ENCODE measurements at places on chromosomes 3 and 15.

DNA sequence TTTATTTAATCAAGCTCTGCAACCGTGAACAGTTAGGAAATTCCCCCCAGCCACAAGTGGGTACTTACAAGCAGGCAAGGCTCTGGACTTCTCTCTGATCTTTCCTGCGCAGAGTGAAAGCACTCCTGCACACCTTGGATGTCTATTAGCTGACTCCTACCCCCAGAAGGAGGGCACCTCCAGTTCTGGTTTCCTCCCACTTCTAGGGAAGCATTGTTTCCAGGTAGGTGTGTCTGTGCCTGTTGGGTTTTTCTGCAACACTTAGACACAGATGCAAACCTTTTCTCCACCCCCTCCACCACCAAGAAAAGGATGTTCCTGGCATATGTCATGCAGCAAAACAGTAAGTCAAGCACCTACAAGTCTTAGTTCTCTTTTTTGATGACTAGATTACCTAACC lies at the start of gene ZBED2:
Gene ZBED2, minus strand, starts transcription at position 115 of the 400 bp plus-strand sequence. CDS start 1,145 bp downstream, outside the sequence.
- DNase-seq, result no peak

- DNase-seq, result no peak
These were observed 2.4 kb downstream of the PARP3 start for GRCh38 chr3:51944451-51945021.

- DNase-seq, result no peak
These were observed 109.0 kb downstream of the FRMD4B start for GRCh38 chr3:69276884-69277283.

DNA sequence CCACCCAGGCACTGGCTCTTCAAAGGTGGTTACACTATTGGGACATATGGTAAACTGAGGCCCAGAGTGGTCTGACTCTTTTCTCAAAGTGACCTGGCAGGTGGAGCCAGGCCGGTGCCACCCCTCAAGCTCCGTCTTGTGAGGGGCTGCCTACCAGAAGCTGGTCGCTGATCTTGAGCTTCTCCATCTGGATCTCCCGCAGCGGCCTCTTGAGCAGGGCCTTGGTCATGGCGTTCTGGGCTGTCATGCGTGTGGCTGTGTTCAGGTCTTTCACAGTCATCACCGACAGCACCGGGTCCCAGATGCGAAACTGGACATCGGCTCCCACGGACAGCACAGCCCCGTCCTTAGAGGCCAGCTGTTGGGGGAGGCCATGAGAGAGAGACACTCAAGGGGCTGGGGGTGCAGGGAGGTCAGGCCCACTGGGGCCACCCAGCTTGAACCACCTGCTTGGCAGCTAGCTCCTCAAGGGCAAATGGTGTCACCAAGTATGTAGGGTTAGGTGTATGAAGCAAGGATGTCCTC lies 3.6 kb downstream of the STOML1 start:
- no peak for DNase-seq

DNA sequence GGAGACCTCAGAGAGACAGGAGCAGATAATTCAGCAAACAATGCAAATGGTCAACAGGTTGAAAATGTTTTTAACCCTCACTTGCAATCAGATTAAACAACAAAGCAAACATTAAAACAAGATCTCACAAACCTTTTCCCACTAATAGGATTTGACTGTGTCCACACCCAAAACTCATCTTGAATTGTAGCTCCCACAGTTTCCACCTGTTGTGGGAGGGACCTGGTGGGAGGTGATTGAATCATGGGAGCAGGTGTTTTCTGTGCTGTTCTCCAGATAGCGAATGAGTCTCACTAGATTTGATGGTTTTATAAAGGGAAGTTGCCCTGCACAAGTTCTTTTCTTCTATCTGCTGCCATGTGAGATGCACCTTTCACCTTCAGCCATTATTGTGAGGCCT lies 1.3 kb upstream of the LYSMD4 start:
- DNase-seq, result no peak

GRCh38 chr3:177367788-177368187 lies 170.5 kb upstream of the TBL1XR1 start:
- DNase-seq, result no peak

- no peak for DNase-seq
These were observed 204.8 kb downstream of the MAGI1 start for GRCh38 chr3:65833761-65834505.

DNA sequence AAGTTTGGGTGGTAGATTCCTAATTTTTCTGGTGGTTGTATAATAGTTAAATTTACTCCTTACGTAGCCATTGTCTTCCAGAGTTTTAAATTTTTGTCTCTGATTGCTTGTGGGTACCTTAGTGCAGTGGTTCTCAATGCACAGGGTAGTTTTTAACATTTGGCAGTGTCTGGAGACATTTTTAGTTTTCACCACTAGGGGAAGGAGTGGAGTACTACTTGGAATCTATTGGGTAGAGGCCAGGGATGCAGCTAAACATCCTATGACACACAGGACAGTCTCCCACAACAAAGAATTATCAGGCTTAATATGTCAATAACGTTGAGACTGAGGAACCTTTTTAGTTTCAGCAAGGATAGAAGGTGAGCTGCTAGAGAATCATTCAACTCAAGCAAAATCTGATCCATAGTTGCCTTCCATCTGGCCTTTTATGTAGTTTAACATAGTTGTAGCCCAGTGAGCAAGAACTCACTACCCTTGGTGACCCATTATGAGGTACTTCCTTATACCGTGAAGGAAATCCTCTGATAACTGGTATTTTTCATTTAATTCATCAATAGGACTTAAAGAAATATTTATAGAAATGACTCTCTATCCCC lies 8.6 kb upstream of the STX19 start:
- no peak for DNase-seq

GRCh38 chr15:43748376-43748775 lies 2.1 kb downstream of the PDIA3 start:
- DNase-seq, result no peak

DNA sequence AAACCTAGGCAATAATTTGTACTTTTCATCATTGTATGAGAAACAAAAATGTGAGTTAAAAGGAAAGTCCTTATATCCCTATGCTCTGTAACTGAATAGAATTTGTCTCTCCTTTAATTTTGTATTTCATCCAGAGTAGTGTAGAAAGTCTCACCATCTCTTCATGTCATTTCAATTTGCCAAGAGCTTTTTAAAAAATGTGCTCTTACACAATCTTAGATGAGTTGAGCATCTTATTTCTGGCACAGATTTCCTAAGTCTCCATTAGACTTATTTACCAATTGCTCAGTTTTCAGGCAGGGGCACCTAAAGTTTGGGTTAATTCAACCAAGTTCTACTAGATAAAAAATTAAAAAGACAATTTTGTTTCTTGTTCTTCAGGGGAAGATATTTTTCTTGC lies 201.5 kb upstream of the RBMS3 start:
- no peak for DNase-seq

DNA sequence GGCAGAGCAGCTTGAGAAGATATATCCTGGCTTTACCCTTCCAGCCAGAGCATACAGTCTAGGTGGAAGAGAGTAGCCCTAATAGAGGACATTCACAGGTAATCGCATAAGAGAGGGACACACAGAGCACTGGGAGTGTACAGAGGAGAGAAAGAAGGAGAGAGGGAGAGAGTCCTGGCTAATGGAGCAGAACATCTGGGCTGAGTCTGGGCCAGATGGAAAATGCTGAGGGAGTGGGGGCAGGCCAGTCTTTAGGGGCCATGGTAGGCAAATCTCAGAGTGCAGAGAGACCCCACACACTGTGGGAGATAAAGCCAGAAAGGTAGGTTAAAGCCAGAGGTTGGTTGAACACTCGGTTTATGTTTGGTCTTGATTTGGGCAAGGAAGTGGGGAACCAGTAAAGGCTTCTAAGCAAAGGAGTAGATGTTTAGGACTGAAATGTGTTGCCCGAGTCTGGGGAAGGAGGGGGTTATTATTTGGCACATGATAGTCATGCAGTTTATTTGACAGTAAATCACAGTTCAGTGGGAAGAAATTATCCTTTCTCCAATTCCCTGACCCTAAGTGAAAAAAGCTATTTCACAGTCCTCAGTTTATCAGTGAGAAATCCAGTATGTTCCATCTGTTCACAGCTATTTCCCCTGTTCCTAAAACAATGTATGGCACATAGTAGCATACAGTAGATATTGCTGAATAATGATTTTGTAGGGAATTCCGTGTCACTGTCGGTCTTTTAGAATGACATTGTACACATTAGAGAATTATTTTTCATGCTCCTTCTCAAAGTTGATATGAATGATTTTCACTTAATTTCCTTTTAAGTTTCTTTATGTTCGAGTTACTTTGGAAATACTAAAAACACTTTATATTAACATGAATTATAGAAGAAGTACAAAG lies 45.7 kb downstream of the PDHB start:
- DNase-seq, result no peak

- no peak for DNase-seq
These were observed 1.1 kb downstream of the TFDP2 start for GRCh38 chr3:142148044-142148791.

DNA sequence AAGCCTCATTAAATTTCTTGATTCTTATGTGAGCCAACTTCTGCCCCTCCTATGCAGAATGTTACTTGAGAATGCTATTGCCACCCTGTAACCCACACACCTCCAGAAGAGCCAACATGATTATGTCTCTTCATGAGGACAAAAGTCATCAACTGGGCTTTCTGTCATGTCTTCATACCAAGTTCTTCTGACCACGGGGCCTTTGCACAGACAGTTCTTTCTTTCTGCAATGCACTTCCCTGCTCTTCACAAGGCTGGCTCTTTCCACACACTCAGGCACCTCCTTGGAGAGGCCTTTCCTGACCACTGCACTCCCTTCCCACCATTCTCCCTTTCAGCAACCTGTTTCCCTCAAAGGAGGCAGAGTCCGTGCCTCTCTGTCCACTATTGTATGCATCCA lies 107.9 kb upstream of the NR2E3 start:
- no peak for DNase-seq

DNA sequence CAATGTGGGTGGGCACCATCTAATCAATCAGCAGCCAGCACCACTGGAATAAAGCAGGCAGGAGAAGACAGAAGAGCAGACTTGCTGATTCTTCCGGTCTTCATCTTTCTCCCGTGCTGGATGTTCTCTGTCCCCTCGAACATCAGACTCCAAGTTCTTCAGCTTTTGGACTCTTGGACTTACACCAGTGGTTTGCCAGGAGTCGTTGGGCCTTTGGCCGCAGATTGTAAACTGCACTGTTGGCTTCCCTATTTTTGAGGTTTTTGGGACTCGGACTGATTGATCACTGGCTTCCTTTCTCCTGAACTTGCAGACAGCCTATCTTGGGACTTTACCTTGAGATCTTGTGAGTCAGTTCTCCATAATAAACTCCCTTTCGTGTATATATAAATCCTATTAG lies 292.8 kb downstream of the BCHE start:
- no peak for DNase-seq

GRCh38 chr3:14330508-14330907 lies 71.9 kb upstream of the SLC6A6 start:
- no peak for DNase-seq

- no peak for DNase-seq
These were observed 252.1 kb upstream of the KCNMB2 start for GRCh38 chr3:178284181-178284580.

GRCh38 chr15:63054281-63054683 lies 11.7 kb downstream of the TPM1 start:
- no peak for DNase-seq

DNA sequence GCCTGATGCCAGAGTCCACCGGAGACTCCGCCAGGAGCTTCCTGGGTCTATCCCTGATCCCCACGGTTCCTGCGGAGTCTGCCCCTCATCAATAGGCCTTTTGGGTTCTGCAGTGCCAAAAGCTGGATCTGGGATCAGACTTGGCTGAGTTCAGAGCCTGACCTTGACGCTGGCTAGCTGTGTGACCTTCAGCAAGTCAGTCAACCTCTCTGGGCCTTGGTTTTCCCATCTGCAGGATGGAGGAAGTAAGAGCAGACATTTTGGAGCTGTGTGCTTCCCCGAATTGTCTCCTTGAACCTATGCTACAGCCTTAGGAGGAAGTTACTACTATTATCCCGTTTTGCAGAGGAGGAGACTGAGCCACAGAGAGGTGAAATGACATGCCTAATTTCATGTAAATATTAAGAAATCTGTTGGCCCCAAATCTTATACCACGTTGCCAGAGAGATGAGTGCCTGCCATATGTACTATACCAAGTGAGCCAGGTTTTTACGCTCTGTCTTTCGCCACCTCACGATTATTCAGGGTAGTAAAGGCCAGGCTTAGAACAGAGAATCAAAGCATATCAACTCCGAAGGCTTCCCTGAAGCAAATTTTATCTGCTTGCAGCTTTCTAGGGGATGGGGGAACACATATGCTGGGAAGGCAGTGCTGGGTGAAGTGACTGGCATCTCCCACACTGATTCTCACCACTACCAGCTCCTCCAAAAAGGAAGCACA lies 112.5 kb downstream of the SRGAP3 start:
- no peak for DNase-seq

- no peak for DNase-seq
These were observed 265.1 kb upstream of the COL8A1 start for GRCh38 chr3:99373088-99373845.

DNA sequence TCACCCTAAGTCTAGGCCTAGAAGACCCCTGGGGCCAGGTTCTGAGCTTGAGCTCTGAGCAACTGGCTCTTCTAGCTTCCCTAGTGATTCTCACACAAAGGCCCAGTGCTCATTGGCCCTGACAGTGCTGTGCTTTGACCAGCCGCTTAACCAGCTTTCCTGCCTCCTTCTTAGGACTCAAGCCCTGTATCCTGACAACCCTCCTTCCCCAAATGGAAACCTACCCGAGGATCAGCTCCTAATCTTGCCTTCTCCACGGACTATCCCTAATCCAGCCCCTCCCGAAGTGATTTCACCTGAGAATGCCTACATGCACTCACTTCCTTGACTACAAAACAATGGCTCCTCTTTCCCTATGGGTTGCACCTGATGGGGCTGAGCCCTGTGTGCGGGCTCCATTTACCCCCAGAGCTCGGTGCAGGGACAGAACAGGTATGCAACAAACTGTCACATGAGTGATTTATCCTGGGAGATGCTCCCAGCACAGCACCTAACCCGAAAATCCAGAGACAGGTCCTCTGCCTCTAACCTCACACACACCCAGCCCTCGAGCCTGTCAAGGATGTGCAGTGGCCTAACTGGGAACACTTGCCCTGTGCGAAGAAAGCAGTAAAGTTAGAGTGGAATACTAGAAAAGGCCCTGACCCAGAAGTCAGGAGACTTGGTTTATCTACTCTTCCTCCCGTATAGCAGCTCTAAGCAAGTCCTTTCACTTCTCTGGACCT lies 2.3 kb downstream of the MEGF11 start:
- no peak for DNase-seq

GRCh38 chr15:63791228-63791627 lies 42.5 kb downstream of the HERC1 start:
- no peak for DNase-seq

GRCh38 chr3:45841420-45841756 lies 531 bp downstream of the LZTFL1 start:
- no peak for DNase-seq

DNA sequence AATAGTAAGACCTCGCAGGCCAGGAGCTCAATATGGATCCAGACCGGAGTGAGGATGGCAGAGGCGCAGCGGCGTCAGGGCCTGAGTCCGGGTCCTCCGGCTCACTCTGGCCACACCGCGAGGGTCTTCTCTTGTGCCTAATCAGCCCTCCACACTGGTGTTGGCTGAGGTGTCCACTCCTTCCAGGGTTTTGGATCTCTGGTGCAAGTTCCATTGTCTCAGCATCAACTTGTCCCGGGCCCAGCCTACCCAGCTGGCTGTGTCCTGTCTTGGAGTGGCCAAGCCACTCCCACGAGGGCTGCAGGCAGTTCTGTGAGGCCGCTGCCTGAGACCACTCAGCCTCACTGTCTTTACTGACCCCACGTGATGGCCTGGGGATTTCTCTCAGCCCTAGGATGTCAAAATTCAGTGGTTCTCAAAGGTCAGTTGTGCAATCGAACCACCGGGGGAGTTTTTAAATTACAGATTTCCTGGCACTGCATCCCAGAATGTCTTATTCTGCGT lies 12.6 kb upstream of the GOLGA6L7 start:
- no peak for DNase-seq

- DNase-seq, result no peak
These were observed 1271.3 kb downstream of the ROBO1 start for GRCh38 chr3:78496501-78496900.

Data from mucosa of gallbladder (tissue), 1 donor.